Breast epithelium (tissue), 4 donors: ENCODE measurements at places on chromosomes 6 and 20. TPM values are rescaled to one million over a fixed set of nuclear protein-coding genes. Genes with fewer than 3 reads are reported as not detected.

SLC22A2 gene
- total RNA-seq, result not detected

DNA sequence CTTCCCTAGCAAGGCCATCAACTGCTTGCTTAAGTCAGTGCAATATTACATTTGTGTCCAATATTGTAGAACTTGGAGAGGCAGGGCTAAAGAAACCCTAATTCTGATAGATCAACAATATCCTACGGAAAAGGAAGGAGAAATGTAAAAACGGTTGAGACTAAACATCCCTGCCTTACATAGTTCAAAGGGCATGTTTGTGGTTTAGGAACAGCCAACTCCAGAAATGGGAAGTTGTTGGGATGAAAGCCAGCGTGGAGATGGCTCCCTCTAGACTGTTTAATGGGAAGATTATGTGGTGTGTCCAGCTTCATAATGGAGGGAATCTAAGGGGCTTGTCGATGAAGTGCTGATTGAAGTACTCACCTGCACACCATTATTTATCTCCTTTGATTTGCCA, 145.3 kb upstream of the TENT5A start:
- no peaks in the 10 kb centered on the region for H3K27me3 ChIP-seq
- H3K36me3 ChIP-seq, result no peaks in the 10 kb centered on the region
- H3K4me1 ChIP-seq, result no peaks in the 10 kb centered on the region
- H3K4me3 ChIP-seq, result no peak overlapping the region
- no peak overlapping the region for H3K27ac ChIP-seq

GRCh38 chr20:63128367-63128766, 87.6 kb downstream of the YTHDF1 start:
- no peak overlapping the region for H3K27ac ChIP-seq
- no peaks in the 10 kb centered on the region for H3K36me3 ChIP-seq
- no peaks in the 10 kb centered on the region for H3K4me1 ChIP-seq
- peaks cover 94% of the 10 kb centered on the region for H3K27me3 ChIP-seq

- no peaks in the 10 kb centered on the region for H3K27me3 ChIP-seq
- no peaks in the 10 kb centered on the region for H3K4me1 ChIP-seq
- no peak overlapping the region for H3K27ac ChIP-seq
- no peak overlapping the region for H3K4me3 ChIP-seq
Measured at GRCh38 chr6:7960848-7961247, 50.3 kb upstream of the TXNDC5 start.

DNA sequence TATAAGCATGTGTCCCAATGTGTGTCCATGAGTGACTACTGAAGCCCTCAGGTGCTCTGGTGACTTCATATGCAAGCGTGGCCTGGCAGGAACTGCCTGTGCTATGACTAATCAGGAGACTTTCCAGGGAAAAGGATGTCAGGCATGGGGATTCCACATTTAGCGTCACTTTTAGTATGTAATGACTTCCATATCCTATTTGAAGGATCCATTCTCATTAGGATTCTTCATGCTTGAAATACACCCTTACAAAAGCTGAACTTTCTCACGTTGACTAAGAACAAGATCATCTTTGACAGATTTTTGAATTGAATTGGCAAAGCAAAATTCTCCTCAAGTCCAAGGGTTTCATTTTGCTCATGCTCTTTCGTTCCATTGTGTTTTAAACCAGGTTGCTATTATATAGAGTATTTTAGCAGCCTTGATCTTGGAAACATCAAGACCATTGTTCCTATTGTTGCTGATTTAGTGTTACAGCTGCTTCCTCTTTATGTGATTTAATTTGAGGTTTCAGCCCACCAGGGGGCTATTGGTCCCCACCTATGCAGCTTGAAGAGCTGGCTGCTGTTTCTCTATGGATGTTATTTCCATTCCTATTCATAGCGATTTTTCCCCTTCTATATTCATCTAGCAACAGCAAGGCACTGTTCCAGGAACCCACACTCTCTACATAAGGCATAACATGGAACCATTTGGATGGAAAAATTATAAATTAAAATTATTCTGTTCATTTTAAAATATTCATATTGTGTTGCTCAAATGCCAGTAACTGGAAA, 418.6 kb downstream of the CDKAL1 start:
- H3K27me3 ChIP-seq, result no peaks in the 10 kb centered on the region
- H3K4me1 ChIP-seq, result no peaks in the 10 kb centered on the region
- no peak overlapping the region for H3K4me3 ChIP-seq
- no peaks in the 10 kb centered on the region for H3K36me3 ChIP-seq

SLC26A8 gene
- total RNA-seq, result not detected

SYNDIG1 gene
- total RNA-seq, result under 0.01 TPM

ADGB gene
- total RNA-seq, result not detected

- H3K27me3 ChIP-seq, result no peaks in the 10 kb centered on the region
- H3K4me3 ChIP-seq, result no peak overlapping the region
- no peaks in the 10 kb centered on the region for H3K4me1 ChIP-seq
- no peak overlapping the region for H3K27ac ChIP-seq
- DNase-seq, result no peak
Measured at GRCh38 chr6:155090166-155090565, 95.1 kb downstream of the TIAM2 start.

OPRL1 gene
- total RNA-seq, result 2.3 TPM

DNA sequence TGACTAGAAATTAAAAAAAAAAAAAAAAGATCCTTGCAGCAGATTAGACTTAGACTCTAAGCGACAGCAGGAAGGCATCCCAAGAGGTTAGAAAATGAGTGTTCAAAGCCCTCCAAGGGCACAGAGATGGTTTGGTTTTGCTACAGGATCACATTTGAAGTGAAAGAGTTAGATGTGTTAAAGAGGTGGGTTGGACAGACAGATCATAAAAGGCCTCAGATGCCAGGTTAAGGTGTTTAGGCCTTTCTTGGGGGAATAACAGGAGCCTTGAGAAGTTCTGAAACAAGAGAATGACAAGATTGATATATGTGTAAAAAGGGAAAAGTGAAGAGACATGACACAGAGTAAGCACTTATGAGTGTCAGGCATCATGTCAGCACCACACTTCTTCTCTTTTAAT, 107.5 kb downstream of the FYN start:
- H3K4me1 ChIP-seq, result no peaks in the 10 kb centered on the region
- no peaks in the 10 kb centered on the region for H3K27me3 ChIP-seq
- H3K27ac ChIP-seq, result peak overlapping the region; percentile 5

DNA sequence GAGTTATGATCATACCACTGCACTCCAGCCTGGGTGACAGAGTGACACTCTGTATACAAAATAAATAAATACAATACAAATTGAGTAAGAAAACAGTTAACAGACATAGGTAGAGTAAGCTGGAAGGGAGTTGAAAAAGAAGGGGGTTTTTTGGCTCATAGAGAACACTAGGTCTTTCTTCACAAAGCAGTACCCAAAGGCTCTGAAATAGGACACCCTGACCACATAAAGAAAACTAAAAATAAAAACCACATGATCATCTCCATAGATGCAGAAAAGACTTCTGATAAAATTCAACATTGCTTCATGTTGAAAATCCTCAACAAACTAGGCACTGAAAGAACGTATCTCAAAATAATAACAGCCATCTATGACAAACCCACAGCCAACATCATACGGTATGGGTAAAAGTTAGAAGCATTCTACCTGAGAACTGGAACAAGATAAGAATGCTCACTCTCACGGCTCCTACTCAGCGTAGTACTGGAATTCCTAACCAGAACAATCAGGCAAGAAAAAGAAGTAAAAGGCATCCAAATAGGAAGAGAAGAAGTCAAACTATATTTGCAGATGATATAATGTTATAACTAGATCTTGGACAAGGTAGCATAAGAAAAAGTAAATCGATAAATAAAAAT, 48.6 kb downstream of the TOMM6 start:
- no peaks in the 10 kb centered on the region for H3K27me3 ChIP-seq
- DNase-seq, result no peak
- no peaks in the 10 kb centered on the region for H3K36me3 ChIP-seq
- no peak overlapping the region for H3K4me3 ChIP-seq
- H3K27ac ChIP-seq, result no peak overlapping the region

GRCh38 chr20:14984768-14985622, 647.6 kb upstream of the FLRT3 start:
- no peaks in the 10 kb centered on the region for H3K4me1 ChIP-seq
- peak overlapping the region; percentile 40 for H3K27ac ChIP-seq
- no peak overlapping the region for H3K4me3 ChIP-seq
- no peak for DNase-seq

GRCh38 chr6:410555-411395, 19.2 kb downstream of the IRF4 start:
- no peaks in the 10 kb centered on the region for H3K27me3 ChIP-seq
- H3K36me3 ChIP-seq, result no peaks in the 10 kb centered on the region
- H3K27ac ChIP-seq, result no peak overlapping the region
- no peak overlapping the region for H3K4me3 ChIP-seq
- no peaks in the 10 kb centered on the region for H3K4me1 ChIP-seq

DNA sequence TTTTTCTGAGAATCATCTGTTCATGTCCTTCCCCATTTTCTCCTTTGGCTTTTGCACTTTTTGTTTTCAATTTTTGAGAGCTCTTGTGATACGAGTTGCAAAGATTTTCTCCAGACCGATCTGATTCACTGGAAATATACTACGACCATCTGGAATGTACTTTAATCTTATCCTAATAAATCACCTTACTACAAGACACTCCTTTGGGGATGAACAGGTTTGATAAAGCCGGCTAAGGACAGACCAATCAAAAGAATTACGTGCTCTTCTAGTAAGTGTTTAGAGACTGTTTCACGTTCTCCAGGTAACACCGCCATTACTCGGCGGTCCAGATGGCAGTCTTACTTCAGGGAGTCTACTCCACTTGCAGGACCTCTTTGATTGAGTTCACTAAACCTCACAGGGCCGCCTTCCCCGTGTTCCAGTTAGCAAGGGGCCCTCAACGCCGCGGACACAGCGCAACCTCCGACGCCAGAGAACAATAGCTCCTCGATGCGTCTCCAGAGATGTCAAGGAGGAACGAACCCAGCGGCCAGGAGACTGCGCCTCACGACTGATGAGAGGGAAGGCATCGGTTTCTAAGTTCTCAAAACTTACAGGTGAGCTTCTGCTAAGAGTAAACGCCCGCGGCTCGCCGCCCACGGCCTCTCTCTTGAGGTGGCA, 920 bp upstream of the WTAP start:
- H3K27me3 ChIP-seq, result no peaks in the 10 kb centered on the region
- peak overlapping the region; percentile 100 for H3K27ac ChIP-seq
- no peak for DNase-seq
- peak overlapping the region; percentile 88 for H3K4me3 ChIP-seq

ELOVL2 gene
- total RNA-seq, result 11.1 TPM

BPI gene
- not detected for total RNA-seq

DNA sequence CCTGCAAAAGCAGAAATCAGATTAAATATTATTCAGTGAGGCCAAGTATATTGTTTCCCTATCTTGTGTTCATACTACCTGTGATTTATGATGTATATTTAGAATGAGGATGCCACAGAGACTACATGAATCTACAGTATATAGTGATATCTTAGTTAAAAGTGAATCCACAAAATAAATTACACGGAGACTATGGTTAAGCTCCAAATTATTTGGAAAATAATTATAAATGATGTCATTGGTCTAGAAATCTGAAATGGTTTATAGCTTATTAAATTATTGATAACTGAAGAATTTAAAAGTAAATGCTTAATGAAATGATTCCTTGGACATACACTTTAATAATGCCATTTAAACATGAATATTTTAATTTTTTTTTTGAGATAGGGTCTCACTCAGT, 4.2 kb upstream of the USP45 start:
- no peaks in the 10 kb centered on the region for H3K4me1 ChIP-seq
- no peak overlapping the region for H3K4me3 ChIP-seq
- DNase-seq, result no peak
- no peaks in the 10 kb centered on the region for H3K36me3 ChIP-seq

DNA sequence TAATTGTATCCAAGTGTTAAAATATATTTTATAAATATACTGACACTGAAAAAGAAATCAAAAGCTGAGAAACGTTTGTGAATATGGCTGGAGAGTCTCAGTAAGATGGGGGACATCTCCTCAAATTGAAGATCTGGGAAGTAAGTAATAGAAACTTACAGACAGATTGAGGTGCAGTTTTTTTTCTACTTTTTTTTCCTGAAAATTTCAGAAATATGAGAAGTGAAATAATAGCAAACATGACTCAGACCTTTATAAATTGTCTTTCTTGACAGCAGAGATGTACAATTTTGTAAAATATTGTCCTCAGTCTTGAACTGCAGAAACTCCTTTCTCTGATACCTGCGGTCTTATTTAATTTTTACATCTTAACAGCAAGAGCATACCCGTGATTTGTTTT, 347.1 kb downstream of the UTRN start:
- H3K4me1 ChIP-seq, result no peaks in the 10 kb centered on the region
- no peak overlapping the region for H3K4me3 ChIP-seq
- no peaks in the 10 kb centered on the region for H3K27me3 ChIP-seq
- no peak overlapping the region for H3K27ac ChIP-seq
- DNase-seq, result no peak
- H3K36me3 ChIP-seq, result no peaks in the 10 kb centered on the region

SNAP25 gene
- 1.6 TPM for total RNA-seq

DNA sequence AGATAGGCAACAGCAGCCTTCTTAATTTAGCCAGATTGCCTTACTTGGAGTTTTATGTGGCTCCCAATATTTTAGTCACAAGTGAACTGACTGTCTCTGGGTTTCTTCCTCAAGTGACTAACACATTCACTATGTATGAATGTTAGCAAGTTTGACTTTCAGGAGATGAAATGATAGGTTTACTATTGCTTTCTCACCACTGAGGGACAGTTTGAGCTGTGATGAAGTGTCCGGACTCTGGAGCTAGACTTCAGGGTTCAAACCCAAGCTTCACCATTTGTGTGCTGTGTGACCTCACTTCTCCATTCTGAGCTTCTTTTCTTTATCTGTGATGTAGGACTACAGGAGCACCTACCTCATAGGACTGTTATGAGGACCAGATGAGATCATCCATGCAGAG, 8.2 kb downstream of the DHX35 start:
- no peaks in the 10 kb centered on the region for H3K36me3 ChIP-seq
- no peaks in the 10 kb centered on the region for H3K27me3 ChIP-seq
- no peak overlapping the region for H3K27ac ChIP-seq
- no peaks in the 10 kb centered on the region for H3K4me1 ChIP-seq
